ENCODE measurements at places on chromosomes 11 and 22.
A peak's percentile ranks its signal among the peaks of the same experiment; 100 is the strongest.

DNA sequence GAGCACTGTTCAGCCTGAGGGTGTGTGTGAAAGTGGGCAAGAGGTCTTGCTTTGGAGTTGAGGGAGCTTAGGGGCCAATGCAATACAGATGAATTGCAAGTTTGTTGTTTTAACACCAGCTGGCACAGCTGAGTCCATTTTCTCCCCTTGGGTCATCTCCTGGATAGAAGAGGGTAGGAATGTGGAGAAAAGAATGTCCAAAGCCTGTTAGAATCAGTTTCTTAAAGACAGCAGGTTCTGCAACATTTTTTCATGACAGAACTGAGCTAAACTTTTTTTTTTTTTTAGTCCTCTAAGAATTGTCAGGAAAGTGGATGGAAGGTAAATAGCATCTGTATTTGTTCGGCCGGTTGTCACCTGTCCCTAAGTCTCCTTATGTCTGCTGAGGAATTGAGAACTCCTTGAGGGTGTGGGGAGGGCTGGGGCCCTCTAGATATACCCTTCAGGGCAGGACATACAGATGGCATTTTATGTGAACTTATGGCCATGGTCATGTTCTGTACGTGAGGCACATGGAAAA lies 211.1 kb upstream of the CADM1 start:
- DNase-seq: peak; percentile 2

GRCh38 chr22:20624161-20624616 lies 116.8 kb downstream of the MED15 start:
- DNase-seq: no peak

GRCh38 chr22:48490500-48491411 lies 1336.9 kb downstream of the BRD1 start:
- DNase-seq: no peak

- no peak for DNase-seq
Observed at GRCh38 chr11:122178795-122179194, 62.8 kb upstream of the BLID start.

DNA sequence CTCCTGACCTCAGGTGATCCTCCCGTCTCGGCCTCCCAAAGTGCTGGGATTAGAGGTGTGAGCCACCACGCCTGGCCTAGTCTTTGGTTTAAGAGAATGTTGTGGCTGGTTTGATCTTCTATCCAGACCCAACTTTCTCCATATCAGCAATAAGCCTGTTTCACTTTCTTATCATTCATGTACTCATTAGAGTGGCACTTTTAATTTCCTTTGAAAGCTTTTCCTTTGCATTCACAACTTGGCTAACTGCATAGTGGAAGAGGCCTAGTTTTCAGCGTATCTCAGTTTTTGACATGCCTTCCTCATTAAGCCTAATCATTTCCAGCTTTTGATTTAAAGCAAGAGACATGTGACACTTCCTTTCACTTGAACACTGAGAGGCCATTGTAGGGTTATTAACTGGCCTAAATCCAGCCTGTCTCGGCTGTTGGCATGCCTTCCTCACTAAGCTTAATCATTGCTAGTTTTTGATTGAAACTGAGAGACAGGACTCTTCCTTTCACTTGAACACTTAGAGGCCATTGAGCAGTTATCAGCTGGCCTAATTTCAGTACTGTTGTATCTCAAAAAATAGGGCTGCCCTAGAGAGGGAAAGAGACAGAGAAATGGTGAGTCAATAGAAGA lies 13.1 kb upstream of the RPL3 start:
- no peak for DNase-seq

DNA sequence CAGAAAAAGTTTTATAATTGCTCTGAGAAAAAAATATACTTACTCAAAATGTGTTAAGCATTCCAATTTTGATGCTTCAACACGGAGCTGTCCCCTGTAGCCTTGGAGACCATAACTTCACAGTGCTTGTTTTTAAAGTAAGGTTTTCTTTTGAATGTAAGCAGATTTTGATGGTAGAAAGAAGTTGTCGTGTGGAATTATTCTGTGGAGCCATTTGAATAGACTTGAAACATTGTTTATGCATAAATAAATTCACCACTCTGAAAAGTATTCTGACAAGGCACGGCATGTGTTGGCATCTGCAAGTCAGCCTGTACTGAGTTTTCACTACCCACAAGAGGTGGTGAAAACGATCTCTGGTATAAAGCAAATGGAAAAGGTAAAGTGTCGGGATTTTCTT lies 115.5 kb downstream of the UVRAG start:
- no peak for DNase-seq

- no peak for DNase-seq
Observed at GRCh38 chr11:65120831-65121230, 1.1 kb downstream of the FAU start.

- no peak for DNase-seq
Observed at GRCh38 chr22:32066820-32067219, 23.8 kb downstream of the SLC5A1 start.

GRCh38 chr22:26589367-26589844 lies 526 bp downstream of the TPST2 start:
- DNase-seq: no peak

DNA sequence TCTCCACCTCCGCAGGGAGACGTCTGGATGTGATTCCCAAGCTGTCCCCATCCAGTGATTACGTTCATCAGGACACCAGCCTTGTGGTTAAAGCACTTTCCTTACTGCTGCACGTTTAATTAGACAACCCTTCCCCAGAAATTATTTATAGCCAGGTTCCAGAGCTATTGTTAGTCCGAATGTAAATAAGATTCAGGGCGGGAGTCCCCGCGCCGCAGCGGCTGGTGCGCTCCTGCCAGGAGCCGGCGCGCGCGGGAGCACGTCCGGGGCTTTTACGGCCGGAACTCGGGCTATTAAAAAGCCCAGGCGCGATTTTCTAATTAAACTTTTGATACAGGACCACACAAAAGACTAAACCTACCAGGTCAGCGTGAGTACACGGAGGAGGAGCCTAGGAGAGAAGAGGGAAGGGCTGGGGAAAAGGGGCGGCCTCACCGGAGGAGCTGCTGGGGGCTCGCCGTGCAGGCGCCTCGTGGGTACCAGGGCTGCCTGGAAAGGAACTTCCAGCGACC lies 538.3 kb downstream of the OPCML start:
- no peak for DNase-seq

- no peak for DNase-seq
Observed at GRCh38 chr11:1326435-1327063, 17.1 kb upstream of the TOLLIP start.

DNA sequence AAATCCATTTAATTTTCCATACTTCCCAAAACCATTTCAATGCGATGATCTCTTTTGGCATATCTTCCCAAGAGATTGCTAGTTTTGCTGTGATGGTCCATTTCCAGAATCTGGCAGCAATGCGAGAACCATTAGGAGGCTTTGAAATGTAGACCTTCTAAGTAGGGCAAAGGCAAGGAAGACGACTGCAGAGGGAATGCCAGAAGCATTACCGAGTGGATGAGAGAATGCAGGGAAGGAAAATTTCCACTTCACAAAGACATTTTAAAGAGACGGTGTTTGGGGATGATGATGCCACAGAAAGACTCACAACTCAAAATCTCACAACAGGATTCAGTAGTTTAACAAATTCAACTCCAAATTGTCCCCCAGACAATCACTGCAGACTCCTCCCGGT lies 471 bp upstream of the CEP126 start:
- DNase-seq: no peak

DNA sequence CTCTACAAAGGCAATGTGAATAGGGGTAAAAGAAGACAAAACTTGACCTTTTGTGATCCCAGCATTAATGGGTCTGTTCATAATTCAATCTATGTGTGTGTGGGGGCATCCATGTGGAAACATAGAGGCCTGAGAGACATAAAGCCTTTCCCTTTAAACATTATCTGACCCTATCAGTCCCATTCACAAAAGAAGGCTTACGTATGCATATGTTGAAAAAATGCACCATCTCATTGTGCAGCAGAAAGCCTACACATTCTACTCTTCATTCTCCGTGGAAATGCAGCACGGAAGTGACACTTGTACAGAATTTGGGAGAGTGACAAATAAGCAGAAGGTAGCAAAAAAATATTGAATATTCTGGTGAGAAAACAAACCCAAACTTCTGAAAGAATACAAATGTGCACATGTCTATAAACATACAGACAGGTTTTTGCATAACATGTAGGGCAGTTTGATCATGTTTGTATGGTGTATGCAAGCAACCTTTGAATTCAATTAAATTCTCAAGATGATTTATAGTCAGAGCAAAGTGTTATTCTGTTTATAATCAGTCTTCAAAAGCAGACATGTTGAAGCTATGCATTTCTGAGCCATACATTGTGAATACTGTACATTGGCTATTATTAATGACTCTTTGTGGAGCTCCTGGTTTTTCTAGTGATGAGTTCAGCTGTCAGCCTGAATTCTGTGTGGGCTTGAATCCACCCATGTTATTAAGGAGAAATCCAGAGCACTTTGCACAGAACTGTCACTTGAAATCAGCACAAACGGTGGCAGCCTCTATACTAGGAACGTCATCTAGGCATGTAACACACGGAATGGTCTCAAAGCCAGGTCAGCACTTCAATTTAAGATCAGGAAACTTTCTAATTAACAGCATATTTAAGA lies 236.8 kb downstream of the DCDC1 start:
- no peak for DNase-seq

GRCh38 chr22:49728570-49729271 lies 99.0 kb downstream of the BRD1 start:
- no peak for DNase-seq

- DNase-seq: no peak
Observed at GRCh38 chr22:28398981-28399380, 280.7 kb downstream of the TTC28 start.

- DNase-seq: no peak
Observed at GRCh38 chr22:44605486-44605885, 96.5 kb upstream of the PRR5 start.

DNA sequence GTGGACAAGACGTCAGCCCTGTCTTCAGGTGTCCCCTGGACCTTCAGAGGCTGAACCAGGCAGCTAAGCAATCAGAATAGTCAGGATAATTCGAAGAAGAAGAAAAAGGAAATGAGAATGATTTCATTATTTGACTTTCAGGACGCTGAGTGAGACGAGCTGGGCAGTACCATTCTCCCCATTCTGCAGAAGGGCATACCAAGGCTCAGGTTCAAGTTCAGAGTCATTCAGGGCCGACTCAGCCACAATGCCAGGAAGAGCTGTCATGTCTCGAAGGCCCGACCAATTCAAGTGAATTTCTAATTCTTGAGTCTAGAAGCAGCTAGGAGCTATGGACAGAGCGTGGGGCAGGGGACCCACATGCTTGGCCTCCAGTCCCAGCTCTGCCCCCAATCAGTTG lies 33.8 kb upstream of the CD82 start:
- no peak for DNase-seq

DNA sequence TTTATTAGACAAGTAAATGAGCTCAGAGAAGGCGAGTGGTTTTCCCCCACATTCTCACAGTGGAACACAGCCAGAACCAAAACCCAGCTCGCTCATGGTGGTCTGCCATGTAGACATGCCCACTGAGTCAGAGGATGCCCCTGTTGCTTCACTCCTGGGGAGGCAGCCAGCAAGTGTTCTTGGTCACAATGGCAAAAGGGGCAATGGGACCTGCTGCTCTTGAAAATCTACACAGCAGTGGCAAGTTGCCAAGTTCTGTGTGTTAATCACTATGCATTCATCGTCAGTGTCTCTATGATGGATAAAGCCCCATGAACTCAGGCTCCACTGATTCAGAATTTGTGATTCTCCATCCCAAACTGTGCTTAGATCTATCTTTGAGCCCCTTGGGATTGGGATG lies 64.7 kb upstream of the TBCEL start:
- DNase-seq: no peak

DNA sequence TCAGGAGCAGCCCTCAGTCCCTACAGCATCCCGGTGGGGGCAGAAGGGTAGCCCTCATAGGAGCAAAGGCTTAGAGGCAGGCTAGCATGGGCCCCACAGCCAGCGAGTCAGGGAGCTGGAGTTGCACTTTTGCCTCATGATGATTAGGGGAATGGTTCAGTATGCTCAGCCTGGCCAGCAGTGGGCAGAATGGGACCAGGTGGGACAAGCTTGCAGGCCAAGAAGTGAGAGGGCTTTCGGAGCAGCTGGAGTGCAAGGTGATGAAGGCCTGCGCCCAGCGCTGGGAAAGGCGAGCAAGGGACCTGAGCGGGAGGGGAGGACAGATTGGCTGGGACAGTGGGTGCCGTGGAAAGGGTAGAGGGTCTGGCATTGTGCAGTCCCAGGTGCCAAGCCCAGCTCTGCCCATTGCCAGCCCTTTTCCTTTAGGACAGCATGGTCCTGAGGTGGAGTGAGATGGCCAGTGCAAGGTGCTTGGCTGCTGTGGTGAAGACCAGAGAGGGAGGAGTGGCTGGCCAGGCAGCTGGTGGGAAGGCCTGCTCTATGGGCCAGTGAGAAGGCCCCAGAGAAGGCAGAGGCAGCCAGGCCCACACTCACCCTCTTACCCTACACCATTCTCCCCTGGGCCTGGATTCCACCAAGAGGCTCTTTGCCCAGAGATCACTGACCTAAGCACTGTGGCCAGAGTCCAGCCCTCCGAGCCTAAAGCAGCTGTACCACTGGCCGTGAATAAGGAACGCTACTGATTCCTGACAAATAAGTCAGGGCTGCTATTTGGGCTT lies 47.9 kb upstream of the SUSD2 start:
- no peak for DNase-seq

DNA sequence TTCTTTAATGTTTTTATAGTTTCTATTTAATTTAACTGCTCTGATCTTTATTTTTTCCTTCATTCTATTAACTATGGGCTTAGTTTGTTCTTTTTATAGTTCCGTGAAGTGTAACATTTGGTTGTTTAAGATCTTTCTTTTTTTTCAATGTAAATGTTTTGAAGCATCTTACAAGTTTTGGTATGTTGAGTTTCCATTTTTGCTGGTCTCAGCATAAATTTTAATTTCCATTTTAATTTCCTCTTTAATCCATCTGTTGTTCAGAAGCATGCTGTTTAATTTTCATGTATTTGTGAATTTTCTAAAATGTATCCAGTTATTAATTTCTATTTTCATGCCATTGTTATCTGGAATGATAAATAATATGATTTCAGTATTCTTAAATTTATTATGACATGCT lies 17.0 kb upstream of the GLYATL2 start:
- DNase-seq: no peak

GRCh38 chr11:57514538-57515331 lies 767 bp downstream of the SLC43A1 start:
- DNase-seq: no peak

DNA sequence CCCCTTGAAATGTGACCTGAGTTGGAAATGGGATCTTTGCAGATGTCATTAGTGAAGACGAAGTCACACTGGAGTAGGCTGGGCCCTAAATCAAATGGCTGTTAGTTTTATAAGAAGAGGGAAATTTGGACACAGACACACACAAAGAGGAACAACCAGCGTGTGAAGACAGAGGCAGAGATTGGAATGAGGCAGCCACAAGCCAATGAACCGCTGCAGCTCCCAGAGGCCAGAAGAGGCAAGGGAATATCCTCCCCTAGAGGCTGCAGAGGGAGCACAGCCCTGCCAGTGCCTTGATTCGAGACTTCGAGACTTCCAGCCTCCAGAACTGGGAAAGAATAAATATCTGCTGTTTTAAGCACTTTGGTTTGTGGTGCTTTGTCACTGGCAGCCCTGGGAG lies 484.5 kb downstream of the MN1 start:
- no peak for DNase-seq

DNA sequence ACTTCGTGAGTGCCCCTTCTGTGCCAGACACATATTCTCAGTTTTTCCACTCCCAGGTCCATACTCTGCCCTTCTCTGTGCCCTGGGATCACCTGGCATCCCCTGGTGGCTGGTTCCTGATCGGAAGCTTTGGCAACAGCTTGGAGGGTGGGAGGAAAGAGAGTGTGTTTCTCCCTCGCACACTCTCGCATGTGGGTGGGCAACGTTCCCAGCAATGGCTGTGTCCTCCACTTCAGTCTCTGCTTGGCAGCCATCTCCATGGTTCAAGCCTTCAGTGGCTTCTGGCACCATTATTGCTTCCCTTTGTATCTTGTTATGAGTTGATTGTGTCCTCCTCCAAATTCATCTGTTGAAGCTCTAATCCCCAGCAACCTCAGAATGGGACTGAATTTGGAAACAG lies 342.7 kb upstream of the SYN3 start:
- no peak for DNase-seq

All from NCI-H524 treated with DMSO at 0.1 percent for 48 hours (cell line).